ENCODE measurements at places on chromosomes 16 and 17.
A peak's percentile ranks its signal among the peaks of the same experiment; 100 is the strongest.

DNA sequence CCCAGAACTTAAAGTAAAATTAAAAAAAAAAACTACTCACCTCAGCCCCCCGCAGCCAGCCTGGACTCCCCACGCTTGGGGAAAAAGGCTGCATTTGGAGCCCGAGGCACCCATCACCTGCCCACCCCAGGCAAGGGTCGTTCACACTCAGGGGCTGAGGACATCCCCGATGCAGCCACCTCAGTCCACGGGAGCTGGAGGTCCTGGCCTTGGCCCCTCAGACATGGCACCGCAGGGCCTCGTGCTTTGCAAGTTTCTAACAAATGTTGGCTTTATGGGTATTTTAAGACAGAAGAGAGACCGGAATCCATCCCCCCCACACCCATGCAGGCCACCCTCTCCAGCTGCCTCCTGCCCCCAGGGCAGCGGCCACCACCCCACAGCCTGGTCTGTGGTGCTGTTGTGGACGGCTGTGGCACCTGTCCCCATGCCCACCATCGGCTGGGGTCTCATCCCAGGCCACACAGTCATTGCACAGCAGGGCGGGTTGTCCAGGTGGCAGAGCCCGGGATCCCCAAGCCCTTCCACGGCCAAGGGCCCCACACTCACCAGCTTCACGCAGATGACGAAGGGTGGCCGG lies 116.4 kb upstream of the ZNF750 start:
- no peak for DNase-seq

GRCh38 chr17:58046239-58047094 lies 36.8 kb upstream of the DYNLL2 start:
- DNase-seq = no peak

- no peak for DNase-seq
Observed at GRCh38 chr17:44317545-44317944, 7.1 kb downstream of the SLC25A39 start.

DNA sequence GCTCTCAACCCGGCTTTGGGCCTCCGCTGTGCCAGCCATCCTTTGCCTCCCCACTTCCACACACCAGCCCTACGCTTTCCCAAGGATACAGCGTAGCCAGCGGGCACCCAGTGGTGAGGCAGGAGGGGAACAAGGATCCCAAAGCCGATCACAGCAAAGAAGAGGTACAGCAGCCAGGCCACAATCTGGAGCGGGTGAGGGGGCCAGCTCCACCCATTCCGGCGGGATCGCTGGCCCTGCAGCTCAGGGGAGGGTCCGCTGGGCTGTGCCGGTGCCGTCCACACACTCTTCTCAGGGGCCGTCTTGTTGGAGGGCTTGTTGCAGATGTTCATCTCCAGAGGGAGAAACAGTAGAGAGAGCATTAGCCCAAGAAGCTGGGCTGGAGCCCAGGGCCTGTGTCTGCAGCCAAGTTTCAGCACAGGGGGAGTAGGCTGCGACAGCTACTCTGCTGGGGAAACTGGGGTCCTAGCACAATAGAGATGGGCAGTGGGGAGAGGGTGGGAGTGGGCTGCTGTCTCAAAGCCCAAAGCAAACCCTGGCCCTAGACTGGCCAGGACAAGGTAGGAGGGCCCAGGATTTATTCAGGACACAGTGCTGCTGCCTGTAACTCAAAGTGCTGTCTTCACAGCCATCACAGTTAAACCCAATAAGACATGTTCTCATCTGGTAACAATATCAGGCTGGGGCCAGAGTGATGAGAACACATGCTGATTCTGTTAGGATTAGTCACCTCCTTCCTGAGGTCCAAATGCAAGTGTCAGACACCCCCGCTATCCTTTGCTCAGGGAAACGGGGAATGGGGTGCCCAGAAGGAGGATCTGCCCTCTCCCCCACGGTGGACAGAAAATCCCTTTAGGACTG lies 9.9 kb downstream of the ZDHHC1 start:
- DNase-seq = no peak

- no peak for DNase-seq
Observed at GRCh38 chr16:8645831-8646230, 24.3 kb downstream of the METTL22 start.

DNA sequence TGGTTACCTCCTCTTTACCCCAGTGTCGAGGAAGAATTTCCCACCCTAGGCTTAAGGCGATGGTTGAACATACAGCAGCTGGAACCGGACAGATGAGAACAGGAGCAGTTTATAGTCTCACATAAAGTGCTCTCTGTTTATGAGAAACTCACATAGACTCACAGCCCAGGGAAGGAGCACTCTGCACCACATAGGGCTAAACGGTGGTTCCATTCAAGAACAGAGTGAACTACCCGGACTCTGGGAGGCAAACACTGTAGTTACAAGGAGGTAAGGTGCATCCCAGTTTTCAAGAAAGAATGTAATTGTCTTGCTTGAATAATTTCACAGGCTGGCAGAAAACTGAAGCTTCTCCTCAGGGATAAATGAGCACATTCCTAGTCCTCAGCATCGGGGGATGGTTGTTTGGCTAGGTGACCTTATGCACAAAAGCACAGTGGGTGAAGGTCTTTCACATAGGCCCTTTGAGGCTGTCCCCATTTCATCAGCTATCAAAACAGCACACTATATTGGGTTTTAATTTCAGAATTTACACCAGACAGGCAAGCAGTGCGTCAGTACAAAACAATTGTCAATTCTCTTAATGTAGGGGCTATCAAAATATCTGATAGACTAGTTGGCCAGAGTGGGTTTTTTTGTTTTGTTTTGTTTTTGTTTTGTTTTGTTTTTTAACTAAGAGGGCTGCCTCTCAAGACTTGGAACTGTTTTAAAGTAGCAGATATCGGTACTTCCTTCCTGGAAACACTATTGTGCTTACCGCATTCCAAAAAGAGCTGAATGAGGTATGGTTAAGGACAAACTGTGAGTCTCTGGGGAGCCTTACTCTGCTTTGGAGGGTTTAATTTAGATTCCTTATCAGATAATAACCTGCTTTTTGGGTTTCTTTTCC lies 918.1 kb upstream of the CDH8 start:
- no peak for DNase-seq

- DNase-seq = no peak
Observed at GRCh38 chr16:11429823-11430222, 84.6 kb downstream of the RMI2 start.

DNA sequence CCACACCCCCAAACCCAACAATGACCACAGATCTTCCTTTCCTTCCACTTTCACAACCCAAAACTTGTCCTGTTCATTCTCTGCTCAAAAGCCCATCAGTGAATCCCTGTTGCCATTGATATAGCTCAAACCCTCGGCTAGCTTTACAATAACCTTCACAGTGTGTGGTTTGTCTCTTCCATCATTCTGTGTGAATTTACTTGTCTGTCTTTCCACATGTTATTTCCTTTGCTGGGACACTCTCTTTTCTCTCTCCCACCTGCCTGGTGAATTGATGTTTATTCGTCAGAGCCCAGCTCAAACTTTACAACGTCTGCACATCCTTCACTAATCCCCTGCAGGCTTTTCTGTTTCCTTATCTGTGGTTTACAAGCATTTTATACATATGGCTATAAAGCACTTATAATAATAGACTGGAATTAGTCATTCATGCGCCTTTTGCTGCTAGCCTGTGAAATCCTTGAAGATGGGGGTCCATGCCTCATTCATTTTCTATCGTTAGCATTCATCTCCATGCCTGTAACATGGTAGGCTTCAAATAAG lies 114.4 kb downstream of the CDH13 start:
- DNase-seq = no peak

- DNase-seq = no peak
Observed at GRCh38 chr17:13822700-13823099, 221.0 kb upstream of the HS3ST3A1 start.

GRCh38 chr16:50266337-50267091 lies at the start of gene ADCY7:
TSS of gene ADCY7 (plus strand) at chr16:50266551. CDS start at chr16:50288180, 21,629 bp downstream.
- peak; percentile 85 for DNase-seq

DNA sequence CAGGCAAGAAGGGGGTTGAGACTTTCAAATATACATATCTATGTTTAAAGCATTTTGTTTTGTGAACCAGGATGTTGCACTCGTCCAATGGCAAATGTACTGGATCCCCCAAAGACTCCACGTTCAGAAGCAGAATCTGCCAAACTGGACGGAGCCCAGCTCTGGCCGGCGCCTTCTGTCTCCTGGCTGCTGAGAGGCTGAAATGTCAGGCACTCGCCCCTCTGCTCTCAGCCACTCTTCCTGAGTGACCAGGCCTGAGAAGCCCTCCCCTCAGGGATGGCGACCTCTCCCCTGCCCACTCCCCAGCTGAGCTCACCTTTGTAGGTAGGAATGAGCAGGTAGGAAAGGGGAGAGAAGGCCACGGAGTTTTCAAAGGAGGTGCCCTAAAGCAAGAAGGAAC lies 187.5 kb upstream of the FOXF1 start:
- DNase-seq = no peak

GRCh38 chr16:23298290-23298915 lies 3.7 kb upstream of the SCNN1B start:
- DNase-seq = no peak

Data from stimulated activated naive CD8-positive, alpha-beta T cell treated with anti-CD3 and anti-CD28 coated beads, Interleukin-15, amount 100 ng/mL, for 72 hours (primary cell).